ENCODE measurements at places on chromosomes 1 and 21. TPM values are rescaled to one million over a fixed set of nuclear protein-coding genes. Genes with fewer than 3 reads are reported as not detected.

Gene CD5L
- not detected for polyA plus RNA-seq

Gene TEKT2
- polyA plus RNA-seq: 13.0 TPM

Gene PLCH2
- 0.62 TPM for polyA plus RNA-seq

GRCh38 chr1:47847763-47848162 lies 149.4 kb downstream of the TRABD2B start:
- no peak for DNase-seq

DNA sequence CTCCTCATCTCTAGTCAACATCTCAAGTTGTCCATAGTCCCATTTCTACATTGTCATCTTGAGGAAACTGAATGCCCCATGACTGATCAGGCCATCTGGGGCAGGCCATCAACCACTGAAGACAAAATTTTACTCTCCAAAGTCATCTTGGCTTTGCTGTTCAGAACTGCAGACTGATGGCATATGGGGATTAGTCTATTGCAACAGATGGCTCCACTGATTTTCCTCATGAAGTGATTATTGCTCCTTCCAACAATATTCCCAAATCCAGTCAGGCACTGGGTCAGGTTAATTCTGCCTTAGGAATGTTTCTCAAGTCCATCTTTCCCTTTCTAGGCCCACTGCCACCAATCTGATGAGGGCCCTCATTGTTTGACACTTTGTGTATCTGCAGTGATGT lies 101.7 kb downstream of the ESRRG start:
- no peak for DNase-seq

DNA sequence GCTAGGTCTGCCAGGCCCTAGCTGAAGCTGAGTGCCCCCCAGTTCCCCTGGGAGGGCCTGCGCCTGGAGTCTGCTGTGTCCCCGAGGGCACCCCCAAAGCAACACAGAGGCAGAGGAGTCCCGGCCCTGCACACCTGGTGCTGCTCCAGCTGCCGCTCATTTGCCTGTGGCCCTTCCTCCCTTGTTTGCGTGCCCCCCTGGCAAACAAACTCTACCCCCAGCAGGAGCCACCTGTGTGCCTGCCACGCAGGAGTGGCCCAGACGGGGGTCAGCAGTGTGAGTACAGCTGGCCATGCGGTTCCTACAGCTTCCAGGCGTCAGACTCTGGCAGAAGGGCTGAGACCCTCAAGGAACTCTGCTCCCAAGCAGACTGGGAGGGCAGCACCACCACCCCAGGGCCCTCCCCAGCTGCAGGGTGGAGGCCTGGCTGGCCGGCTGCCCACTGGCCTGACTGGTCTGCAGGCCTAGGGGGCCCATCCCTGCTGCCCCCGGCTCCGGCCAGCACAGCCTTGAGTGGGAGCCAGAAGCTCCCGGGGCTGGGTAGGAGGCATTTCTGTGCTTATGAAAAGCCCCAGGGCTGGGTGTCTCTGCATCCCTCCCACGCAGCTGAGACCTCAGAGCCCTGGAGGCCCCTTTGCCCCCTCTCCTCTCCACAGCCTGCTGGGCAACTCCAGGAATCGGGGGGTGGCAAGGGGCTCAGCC lies 563 bp upstream of the TAS1R3 start:
- no peak for DNase-seq

DNA sequence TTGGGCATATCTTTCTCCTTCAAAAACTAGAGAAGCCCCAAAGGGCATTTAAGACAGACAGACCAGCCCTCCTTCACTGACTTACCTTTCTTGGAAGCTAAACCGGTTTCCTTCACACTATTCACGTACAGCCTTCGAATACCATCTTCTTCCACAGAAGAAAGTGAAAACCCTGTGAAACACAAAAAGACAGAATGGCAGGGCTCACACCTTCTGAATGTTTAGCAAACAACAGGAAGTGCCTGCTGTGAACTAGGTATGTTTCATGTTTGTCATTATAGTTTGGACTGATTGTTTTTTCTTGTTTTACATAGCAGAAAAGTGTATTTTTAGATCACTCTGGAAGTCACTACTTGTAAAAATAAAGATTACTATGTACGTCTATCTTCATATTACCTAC lies 148.6 kb upstream of the KRTAP19-8 start:
- no peak for DNase-seq

DNA sequence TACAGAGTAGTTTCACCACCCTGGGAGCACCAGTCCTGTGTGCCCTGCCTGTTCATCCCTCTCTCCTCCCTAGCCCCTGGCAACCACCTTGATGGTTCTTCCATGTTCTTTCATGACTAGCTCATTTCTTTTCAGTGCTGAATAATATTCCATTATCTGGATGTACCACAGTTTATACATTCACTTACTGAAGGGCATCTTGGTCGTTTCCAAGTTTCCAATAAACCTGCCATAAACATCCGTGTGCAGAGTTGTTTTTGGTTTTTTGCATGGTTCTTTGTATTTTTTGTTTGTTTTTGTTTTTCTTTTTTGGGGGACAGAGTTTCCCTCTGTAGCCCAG lies 13.9 kb downstream of the TIAM1 start:
- no peak for DNase-seq

- no peak for DNase-seq
Measured at GRCh38 chr1:6093611-6094010, 47.9 kb downstream of the KCNAB2 start.

- DNase-seq: no peak
Measured at GRCh38 chr1:176692431-176692830, 229.5 kb downstream of the PAPPA2 start.

DNA sequence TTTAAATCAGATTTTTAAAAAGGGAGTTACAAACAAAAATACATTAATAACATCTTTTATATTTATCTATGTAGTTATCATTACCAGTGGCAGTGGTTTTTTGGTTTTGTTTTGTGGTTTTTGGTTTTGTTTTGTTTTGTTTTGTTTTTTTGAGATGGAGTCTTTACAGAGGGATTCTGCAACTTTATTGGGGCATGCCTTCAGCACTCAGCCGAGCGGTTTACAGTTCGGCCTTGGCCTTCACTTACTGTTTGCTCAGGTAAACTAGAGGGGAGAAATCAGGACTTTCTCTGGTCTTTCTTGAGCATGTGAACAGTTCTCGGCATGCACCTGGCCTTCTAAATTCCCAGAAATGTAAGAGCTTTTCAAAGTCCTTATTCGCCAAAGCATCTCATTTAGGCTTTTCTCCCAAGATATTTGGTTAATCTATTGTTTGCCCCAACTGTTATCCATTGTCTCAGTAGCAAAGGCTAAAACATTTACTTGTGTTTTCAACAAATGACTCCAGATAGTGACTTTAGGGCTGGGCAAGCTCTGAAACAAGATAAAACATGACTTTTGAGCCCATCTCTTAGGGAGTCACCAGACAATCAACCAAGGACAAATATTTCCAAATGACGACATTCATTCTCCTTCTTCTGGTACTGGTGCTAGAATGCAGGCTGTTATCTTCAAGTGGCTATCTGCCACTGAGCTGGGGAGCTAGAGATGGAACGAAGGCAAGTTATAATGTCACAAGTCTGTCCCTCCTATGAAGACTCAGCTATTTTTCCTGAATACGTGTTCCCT lies 48.4 kb upstream of the ADORA3 start:
- no peak for DNase-seq

DNA sequence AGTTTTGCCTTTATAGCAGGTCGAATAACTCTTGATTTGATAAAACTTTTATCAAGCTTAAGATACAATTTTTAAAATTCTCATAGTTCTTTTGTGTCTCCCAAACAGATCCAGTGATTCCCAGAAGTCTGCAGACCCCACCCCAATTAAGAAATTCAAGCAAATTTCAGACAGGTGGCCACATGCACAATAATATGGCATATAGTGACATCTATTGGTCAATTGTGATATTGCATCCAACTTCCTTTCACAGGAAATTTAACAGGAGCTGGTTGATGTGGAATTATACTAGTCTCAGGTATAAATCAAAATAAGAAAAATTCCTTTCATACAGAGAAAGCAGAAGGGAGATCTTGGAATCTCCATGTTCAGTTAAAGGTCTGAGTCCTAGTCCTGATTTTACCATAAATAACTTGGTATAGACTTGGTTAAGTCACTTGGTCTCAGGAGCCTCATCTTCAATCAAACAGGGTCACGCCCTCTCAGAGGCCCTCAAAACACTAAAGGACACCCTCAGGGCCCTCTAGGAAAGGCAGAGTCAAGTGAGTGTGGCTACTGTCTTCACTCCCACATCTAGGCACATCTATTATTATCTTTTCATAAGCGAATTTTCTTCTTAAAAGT lies 24.1 kb downstream of the PIGM start:
- DNase-seq: peak; percentile 18

- no peak for DNase-seq
Measured at GRCh38 chr1:214027498-214027897, 39.7 kb downstream of the PROX1 start.

DNA sequence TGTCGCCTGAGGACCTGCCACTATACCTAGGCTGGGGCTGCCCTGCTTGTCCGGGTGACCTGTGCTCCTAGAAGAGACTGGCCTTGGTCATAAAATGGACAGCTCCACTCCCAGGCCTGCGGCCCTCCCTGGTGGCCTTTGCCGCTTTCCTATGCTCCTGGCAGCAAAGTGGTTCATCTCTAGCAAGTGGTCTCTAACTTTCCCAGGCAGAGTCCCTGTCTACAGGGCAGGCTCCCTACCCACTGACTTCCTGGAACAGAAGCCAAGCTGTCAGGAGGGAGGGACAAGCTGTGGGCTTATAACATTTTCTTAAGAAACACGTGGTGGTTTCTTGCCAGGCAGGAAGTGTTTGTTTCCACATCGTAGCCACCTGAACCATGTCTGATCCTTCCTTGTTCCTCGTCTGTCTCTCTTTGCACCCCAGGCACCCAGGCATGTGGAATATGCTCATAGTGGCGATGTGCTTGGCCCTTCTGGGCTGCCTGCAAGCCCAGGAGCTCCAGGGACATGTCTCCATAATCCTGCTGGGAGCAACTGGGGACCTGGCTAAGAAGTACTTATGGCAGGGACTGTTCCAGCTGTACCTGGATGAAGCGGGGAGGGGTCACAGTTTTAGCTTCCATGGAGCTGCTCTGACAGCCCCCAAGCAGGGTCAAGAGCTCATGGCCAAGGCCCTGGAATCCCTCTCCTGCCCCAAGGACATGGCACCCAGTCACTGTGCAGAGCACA lies 10.1 kb downstream of the H6PD start:
- no peak for DNase-seq

DNA sequence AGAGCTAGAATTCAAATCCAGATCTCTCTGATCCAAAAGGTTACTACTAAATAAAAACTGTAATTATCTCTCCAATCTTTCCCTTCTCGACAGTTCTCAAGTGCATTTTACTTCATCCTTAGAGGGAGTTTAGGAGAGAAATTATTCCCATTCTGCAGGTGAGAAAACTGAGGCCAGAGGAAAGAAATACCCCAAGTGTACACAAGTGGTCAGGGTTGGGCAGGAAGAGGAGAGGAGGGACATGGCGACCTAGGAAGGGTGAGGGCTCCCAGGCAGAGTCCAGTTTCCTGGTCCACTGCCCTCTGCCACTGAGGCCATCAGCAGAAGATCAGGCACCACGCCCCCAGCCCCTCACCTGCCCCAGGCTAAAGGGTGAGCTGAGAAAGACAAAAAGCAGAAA lies 127.1 kb upstream of the RUNX3 start:
- DNase-seq: no peak

DNA sequence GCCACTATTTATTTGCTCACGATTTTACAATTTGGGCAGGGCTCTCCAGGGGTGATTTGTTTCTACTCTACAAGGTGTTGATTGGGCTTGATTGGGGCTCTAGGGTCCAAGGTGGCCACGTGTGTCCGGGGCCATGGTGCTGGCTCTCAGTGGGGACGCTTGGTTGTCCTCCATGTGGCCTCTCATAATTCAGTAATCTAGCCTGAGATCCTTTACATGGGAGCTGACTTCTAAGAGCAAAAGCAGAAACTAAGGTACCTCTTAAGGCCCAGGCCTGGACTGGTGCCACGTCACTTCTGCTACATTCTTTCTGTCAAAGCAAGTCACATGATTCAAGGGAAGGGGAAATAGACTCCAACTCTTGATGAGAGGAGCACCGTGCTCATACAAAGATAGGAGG lies 8.1 kb upstream of the PSRC1 start:
- no peak for DNase-seq

DNA sequence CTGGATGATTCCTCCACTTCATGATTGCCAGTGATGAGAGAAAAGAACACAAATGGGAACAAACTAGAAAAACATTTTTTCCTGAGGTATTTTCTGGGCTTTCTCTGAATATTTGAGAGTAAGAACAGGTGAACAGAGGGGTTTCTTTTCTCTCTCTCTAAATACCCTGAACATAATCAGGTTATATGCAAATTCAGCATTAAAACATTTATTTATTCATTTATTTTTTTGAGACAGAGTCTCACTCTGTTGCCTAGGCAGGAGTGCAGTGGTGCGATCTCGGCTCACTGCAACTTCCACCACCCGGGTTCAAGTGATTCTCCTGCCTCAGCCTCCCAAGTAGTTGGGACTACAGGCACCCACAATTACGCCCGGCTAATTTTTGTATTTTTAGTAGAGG lies 5.8 kb upstream of the LEFTY2 start:
- no peak for DNase-seq

DNA sequence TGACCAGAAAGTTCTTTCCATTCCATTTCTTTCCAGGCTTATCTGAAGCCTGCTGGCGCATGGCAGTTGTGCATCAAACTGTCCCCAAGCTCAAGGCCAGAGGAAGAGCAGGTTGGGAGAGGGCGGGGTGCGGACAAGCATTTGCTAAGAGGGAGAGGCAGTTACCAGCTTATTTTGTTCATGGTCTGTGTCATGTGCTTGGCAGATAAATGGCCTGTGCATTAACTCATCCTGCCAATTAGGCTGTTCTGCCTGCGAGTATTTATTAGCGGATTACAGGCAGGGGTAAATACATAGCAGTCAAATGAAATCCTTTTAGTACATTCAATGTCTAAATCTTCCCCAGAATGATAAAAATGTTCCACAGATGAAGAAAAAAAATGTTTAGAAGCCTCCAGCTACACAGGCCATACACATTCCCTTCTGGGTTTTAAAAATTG lies 48.9 kb upstream of the B3GALNT2 start:
- DNase-seq: no peak

DNA sequence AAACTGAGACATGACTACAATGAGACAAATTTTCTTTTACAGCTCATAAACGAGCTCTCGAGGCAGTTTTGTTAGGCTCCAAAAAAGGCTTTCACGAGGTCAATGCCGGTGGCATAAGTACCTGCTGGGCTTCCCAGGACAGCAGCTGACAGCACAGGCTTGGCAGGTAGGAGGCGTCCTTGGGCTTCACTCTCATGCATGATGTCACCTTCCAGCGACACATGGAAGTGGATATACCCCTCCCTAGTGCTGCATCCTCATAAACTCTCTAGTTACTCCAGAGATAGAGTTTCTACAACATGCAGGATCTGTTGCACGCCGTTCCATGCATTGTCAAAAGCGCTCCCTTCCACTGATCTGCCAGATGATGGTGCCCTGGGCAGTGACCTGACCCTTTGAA lies 112.5 kb upstream of the PAXBP1 start:
- peak; percentile 5 for DNase-seq

DNA sequence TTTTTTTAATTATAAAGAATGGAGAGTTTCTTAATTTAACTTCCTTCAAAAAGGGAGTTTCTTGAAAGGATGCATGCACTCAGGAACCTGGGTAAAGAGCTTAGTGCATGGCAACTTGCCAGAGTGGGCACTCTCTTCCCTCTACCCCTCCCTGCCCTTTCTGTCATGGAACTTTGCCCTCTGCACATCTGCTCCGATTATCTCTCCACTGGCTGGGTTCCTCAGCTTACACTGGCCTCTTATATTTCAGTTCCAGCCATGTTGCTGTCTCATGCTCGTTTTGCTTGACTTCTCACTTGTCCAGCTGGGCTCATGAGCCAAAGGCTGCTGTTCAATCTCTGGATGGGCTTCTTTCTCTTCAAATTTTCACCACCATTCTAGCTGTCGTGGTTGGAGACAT lies 87.0 kb downstream of the NCAM2 start:
- no peak for DNase-seq
